ENCODE measurements at places on chromosomes 7 and 10. TPM values are rescaled to one million over a fixed set of nuclear protein-coding genes. Genes with fewer than 3 reads are reported as not detected.

OR2A2 gene
- not detected for total RNA-seq

ANXA8 gene
- 275 TPM for total RNA-seq

ZNF518A gene
- total RNA-seq, result 7.6 TPM

LRRD1 gene
- total RNA-seq, result not detected

GRM3 gene
- not detected for total RNA-seq

SEMA3E gene
- 0.23 TPM for total RNA-seq

COL26A1 gene
- total RNA-seq, result not detected

ARMC3 gene
- total RNA-seq, result not detected

GPR15LG gene
- total RNA-seq, result not detected

MYH16 gene
- total RNA-seq, result 1.1 TPM

EZH2 gene
- 12.0 TPM for total RNA-seq

ZPBP gene
- total RNA-seq, result not detected

HIP1 gene
- 7.2 TPM for total RNA-seq

BTBD16 gene
- total RNA-seq, result 0.15 TPM

MOGAT3 gene
- total RNA-seq, result not detected

WIPF3 gene
- total RNA-seq, result 0.08 TPM

Data from hair follicular keratinocyte (primary cell).